ENCODE measurements at places on chromosomes 7 and 10.

- DNase-seq, result no peak
These were observed 257.7 kb upstream of the GLI3 start for GRCh38 chr7:42494736-42495135.

DNA sequence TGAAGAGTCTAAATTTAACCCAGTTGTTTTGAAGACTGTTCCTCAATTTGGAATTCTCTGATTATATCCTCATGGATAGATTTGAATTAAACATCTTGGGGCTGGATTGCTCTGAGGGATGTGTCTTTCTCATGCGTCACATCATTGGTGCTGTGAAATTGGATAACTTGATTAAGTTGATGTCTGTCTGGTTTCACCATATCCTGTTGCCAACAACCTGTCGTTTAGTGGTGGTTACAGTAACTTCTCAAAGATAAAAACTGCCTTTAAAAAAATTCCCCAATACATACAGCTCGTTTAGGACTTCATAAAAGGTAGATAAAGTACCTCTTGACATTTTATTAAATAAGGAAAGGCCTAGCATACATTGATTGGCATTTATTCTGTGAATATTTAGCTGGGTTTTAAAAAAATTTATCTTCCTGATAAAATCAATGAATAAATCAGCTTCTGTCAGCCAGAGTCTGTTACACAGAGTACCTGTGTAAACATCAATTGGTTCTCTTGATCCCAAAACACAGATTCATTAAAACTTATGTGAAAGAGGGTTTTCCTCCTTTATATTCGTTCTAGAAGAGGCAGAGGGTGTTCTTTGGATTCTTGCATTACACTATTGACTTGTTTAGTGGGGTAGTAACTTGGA is 10.5 kb downstream of the CRCP start:
- DNase-seq, result no peak

GRCh38 chr7:100546129-100546925 is 7.3 kb downstream of the AGFG2 start:
- no peak for DNase-seq

GRCh38 chr7:106294334-106294733 is 9.6 kb upstream of the NAMPT start:
- DNase-seq, result no peak

GRCh38 chr7:32204361-32205018 is 134.3 kb upstream of the PDE1C start:
- DNase-seq, result peak; percentile 89

- DNase-seq, result peak; percentile 78
These were observed 26.0 kb downstream of the KLHDC10 start for GRCh38 chr7:130096243-130096827.
